Small intestine (tissue), 16 donors: ENCODE measurements at places on chromosomes 3 and 15.

DNA sequence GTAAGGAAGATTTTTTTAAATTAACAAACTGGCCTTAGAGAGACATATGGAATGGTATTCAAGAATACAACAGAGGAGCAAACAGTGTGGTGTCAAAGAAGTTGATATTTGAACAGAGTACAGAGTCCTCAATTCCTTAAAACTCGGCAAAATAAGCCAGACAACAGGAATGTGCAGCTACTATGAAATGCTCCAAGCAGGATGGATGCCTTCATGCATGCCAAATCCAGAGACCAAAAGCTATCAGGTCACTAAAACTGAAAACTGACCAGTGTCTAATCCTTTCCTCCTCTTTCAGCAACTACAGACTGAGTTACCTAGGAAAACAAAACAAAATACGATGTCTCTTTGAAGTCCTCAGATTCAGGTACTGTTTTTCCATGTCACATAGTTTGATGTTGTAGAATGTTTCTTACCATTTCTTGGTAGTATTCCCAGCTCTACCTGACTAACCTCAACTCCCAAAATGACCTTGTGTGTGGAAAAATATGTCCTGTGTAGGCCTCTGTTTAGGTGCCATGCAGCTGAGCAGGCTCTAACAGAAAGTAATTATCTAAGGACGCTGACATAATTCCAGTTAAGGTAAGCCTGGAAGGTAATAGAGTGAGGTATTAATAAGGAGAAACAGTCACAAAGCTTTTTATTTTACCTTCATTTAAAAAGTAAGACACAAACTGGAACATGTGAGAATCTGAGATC lies 46.9 kb downstream of the TBL1XR1 start:
- peak; percentile 40 for DNase-seq
- H3K36me3 ChIP-seq = no peaks in the 10 kb centered on the region
- peak overlapping the region; percentile 20 for H3K27ac ChIP-seq
- H3K4me3 ChIP-seq = no peak overlapping the region
- no peaks in the 10 kb centered on the region for H3K27me3 ChIP-seq

- H3K4me1 ChIP-seq = no peaks in the 10 kb centered on the region
- H3K27me3 ChIP-seq = no peaks in the 10 kb centered on the region
- H3K27ac ChIP-seq = no peak overlapping the region
- no peaks in the 10 kb centered on the region for H3K36me3 ChIP-seq
- H3K4me3 ChIP-seq = no peak overlapping the region
These were observed 222.8 kb upstream of the UBE2E2 start for GRCh38 chr3:22980346-22980745.

DNA sequence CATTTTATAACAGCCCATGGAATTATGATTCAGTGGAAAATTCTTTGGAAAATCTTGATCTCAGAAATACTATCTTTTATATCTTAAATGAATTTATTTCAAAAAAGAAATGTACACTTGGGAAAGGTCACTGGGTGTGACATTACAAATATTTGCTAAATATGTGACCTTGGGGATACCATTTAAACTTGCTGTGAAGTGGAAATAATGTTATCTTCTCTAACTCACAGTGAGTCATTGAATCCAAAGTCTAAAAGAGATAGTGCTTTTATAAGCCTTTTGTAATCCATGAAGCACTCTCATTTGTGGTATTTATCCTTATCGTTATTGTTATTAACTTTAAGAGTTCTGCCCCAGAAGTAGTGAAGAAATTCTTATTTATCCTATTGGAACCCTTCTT lies 289.8 kb upstream of the SEMA6D start:
- peaks cover 4% of the 10 kb centered on the region for H3K4me1 ChIP-seq
- DNase-seq = peak; percentile 63

DNA sequence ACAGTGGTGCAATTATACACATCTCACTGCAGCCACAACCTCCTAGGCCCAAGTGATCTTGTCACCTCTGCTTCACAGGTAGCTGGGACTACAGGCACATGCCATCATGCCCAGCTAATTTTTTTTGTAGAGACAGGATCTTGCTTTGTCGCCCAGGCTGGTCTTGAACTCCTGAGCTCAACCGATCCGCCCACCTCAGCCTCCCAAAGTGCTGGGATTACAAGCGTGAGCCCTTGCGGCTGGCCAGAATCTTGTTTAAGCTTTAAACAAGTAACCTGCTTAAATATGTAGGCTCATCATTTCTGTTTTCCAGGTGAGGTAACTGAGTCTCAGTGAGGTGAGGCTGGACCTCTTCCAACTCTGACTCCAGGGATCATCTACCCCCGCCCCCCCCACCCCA lies 7.7 kb upstream of the PSTPIP1 start:
- H3K4me1 ChIP-seq = peaks cover 11% of the 10 kb centered on the region
- H3K27ac ChIP-seq = no peak overlapping the region

DNA sequence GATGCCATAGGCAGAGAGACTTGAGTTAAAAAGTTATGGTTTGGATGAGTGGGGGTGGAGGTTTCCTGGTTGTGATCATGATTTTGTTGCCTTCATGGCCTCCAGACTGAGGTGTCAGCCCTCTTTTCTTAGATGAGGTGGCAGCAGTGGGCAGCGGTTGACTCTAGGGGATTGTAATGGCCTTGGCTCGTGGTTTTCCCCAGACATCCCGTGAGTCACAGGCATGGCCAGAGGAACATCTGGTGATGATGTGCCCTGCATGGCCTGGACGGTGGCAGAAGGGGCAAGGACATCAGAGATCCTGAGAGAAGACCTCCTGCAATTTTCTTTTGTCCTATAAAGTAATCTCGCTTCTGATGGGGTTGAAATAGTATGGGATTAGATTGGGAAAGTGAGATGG lies 12.4 kb downstream of the RETNLB start:
- H3K27me3 ChIP-seq = no peaks in the 10 kb centered on the region
- H3K4me1 ChIP-seq = no peaks in the 10 kb centered on the region
- H3K36me3 ChIP-seq = no peaks in the 10 kb centered on the region
- DNase-seq = no peak
- H3K4me3 ChIP-seq = no peak overlapping the region

DNA sequence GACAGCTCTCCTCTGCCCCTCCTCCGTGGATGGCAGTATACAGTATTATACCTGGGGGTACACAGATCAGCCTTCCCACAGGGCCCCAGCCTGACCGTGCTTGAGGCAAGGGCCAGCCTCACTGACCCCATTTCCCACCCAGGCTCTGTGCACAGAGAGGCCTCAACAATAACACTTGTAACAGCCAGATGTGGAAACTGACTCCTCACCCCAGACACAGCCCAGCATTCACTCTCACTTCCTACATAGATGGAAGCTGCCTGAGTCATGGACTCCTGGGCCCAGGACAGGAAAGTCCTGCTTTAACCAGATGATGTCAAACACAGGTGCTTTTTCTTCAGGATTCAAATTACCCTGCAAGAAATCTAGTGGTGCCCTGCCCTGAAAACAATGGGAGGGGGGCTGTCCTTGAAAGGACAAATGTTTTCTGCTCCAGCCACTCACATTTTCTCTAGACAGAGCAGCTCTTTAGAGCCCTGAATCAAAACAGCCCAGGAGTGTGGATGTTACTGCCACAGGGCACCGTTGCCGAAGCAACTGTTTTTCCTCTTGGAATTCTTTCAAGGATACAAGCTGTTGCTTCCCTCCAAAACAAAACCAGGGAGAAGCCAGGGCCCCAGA lies 16.4 kb downstream of the CCDC12 start:
- no peak overlapping the region for H3K4me3 ChIP-seq
- peaks cover 35% of the 10 kb centered on the region for H3K36me3 ChIP-seq
- peaks cover 40% of the 10 kb centered on the region for H3K4me1 ChIP-seq
- H3K27me3 ChIP-seq = no peaks in the 10 kb centered on the region

DNA sequence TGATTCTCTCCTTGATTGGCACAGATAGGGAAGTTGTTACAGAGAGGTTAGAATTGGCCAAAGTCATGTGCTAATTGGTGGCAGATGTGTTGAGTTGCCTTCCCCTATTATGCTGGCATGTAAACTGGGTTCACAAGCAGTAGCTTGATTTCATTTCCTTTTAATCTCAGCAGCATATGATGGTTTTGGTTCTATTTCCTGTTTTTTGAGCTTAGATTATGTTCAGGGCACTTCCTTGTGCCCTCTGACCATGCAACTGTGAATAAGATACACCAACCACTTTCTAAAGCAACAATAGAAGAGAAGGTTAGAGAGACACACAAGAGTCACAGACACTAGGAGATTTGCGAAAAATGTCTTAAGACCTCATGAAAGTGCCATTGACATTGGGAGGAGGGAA lies 16.5 kb downstream of the HPS3 start:
- H3K36me3 ChIP-seq = peaks cover 9% of the 10 kb centered on the region
- peak overlapping the region; percentile 41 for H3K27ac ChIP-seq
- DNase-seq = no peak
